ENCODE measurements at places on chromosomes 1 and 21.

DNA sequence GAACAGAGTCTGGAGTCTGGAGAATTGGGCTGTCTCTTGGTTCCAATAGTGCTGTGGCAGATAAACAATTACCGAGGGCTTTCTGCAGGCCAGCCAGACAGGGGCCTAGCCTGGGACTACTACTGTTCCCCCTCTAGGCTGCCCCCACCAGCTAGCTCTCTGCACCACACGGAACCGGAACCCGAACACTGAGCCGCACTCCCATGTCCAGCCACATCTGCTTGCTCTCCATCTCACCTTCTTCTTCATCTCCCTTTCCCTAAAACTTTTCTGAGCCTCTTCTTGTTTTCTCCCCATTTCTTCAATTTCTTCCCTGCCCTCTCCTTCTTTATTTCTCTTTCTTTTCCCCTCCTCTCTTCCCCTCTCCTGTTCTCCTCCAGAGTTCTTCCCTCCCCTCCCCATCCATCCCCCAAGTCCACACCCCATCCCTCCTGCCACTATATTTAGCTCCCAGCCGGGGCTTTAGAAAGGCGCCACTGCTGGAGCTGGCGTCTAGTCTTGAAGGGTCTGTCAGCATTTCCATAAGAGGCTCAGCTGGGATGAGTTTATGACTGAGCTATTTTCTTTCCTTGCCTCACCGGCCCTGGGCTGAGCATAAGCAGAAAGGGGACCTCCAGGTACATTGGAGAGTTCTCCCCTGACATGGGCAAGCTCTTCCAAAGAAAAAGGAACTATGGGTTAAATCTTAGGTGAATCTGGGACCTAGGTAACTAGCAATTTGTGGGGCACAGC, 25.7 kb upstream of the ATP2B4 start:
- DNase-seq = no peak

DNA sequence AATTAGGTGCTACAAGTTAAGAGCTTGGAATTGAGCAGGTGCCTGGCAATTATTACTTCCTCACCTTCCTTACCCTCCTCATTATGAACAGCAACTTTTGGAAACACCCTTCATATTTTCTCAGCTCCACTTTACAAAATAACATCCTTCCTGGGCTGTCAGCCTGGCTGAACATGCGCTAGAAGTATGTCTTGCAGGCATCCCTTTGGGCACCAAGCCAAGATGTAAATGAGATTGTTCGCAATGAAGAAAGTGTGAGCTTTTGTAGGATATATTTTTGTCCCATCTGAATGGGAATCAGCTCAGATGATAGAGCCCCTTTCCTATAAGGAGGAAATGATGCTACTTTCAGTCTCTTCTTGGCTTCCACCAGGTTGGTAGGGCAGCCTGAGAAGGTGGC, 245.9 kb downstream of the KAZN start:
- DNase-seq = no peak

- DNase-seq = no peak
Observed at GRCh38 chr1:90922996-90923395, 98.8 kb downstream of the ZNF644 start.

DNA sequence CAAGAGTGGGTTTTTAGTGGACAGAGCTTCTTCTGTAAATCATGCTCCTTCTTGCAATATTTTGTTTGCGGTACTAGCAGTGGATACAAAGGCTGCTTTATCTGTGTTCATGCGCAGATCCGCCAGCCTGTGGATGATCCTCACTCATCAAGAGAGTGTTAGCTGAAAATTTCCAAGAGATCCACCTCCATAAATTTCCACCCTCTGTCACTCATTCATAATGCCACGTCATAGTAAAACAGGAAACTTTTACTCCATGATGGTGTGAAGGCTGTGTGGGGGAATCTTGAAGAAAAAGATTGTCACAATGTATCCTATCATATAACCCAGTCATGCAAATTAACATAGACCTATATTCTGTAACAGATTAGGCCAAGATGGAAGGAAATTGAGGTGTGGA, 4.4 kb upstream of the MAPKAPK2 start:
- DNase-seq = no peak

DNA sequence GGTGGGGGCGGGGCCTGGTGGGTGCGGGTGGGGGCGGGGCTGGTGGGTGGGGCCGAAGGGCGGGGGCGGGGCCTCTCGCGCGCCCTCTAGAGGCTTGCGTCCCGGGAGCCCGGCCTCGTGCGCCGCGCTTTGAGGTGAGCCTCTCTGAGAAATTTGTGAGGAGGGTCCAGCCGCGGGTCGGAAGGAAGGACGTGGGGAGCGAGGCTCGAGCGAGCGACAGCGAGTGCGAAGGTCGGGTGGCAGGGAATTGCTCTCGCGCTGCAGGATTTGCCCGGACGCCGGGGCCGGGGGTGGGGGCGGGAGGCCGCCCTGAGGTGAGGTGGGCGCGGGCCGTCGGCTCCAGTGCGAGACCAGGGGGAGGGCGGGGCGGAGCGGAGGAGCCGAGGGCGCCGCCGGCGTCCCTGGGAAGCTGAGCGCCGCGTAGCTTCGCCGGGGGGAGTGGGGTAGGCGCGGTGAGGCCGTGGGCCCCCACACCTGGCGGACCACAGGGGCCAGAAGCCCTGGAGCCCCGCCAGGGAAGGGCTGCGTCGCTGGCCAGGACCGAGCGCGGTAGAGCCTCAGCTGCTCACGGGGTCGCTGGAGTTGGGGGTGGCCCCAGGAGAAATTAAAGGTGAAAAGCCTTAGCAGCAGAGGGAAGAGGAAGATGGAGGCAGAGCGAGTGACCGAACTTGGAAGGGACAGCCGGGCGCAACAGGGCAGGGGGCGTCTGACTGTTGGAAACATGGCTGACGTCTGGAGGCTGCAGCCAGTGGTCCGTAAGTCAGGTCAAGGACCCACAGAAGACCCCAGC, 754 bp upstream of the LSS start:
- no peak for DNase-seq

GRCh38 chr1:112363636-112364035, 32.4 kb upstream of the CTTNBP2NL start:
- DNase-seq = no peak

DNA sequence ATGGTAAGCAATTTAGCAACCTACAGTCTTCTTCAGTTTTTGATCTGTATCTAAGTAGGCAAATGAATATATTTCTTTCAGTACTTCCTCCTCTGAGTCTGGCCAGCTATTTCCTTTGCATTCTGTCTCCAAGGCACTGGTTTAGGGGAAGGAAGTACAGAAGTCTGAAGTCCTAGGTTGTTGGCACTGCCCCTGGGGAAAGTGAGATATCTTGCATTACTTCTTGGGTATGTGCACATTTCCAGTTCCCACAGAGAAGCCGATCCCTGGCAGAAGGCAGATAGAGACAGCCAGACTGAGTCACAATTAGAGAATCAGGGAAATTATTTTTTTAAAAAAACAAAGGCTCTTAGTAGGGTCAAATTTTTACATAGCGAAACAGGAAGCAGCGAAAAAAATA, 98.8 kb downstream of the RASAL2 start:
- DNase-seq = no peak

DNA sequence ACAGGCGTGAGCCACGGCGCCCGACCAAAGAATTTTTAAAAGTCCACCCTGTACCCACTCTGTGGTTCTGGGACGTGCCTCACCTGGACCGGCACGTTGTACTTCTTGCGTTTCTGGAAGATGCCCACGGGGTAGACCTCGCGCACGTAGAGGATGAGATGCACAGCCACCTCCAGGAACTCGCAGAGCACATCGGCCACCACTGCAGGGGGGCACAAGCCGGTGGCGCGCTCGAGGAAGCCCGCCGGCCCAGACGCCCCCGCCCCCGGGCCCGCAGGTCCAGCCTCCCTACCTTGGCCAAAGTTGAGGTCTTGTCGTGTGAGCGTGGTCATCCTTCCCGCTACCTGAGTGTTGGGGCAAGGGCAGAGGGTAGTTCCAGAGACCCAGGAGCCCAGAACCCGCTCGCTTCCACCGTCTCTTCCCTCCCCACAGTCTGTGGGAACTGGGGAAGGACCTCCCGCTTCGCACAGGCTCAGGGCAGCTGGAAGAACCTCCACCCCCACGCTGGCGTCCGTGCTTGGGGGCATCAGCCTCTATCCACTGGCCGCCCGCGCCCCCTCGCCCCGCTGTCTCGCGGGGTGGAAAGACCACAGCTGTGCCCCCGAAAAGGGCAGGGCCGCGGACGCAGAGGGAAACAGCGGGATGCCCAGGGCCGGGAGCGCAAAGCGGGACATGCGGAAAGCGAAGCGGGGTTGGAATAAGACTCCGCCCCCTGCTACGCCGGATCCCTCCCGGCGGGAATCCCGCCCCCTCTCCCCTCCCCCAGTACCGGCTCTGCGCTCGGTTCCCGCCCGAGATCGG, 478 bp downstream of the MAD2L2 start:
- no peak for DNase-seq

DNA sequence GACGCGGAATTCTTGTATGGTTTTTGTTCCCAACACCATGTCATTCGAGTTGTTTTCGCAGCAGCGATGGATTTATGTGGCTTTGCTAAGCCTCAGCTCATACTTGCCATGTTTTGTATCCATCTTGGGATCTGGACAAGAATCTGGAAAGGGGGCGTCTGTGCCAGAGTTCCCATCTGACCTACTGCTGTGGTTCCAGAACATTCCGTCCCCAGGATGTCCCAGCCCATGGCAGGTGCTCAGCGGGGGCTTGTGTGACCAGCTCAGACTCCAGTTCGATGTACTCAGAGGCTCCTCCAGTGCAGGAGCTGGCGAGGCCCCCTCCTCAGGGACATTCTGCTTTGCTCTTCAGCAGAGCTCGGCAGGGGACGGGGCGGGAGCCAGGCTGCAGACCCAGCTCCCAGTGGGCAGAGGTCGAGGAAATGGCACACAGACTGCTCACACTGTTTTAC, 24.0 kb upstream of the ADARB1 start:
- DNase-seq = no peak

DNA sequence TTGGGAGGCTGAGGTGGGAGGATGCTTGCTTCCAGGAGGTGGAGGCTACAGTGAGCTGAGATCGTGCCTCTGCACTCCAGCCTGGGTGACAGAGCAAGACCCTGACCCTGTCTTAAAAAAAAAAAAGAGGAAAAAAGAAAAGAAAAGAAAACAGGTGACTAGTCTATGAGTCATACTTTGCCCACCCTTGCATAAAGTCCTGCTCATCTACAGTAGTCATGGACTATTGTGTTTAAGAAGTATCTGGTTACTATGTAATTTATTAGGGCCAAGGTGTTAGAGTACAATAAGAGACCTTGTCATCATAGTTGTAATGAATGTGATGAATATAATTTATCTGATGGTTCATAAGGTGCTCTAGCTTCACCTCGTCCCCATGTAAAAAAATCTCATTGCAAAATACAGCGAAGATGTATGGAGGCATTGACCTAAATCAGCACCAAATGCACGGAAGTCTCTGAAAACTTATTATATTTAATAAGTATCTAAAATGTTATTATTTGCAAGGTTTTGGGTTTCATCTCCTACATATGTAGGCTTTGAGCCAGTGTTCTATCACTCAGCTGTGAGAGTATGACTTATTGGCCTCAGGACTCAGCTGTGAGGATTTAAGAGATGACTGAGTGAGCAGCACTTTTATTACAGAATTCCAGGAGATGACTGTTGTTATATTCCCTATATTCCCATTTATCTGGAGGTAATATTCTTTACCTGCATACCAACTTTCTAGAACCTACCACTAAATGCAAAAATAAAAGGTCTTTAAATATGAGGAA, 19.9 kb upstream of the KCNJ6 start:
- DNase-seq = no peak

DNA sequence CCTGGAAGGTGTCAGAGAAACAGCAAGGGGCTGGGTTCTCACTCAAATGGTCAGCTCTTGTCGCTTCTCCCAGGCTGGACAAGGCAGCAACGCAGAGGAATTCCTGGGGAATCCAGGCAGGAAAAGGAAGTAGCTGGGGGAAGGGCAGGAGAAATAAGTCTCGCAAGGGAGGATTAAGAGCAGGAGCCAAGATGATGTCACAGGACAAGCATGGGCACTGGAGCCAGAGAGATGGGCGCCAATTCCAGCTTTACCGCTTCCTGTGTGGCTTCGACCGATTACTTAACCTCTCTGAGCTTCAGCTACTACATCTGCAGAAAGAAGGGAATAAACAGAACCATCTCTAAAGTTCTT, 70.5 kb downstream of the SSBP3 start:
- DNase-seq = no peak

GRCh38 chr1:27001570-27002360, 8.3 kb downstream of the TRNP1 start:
- DNase-seq = no peak

DNA sequence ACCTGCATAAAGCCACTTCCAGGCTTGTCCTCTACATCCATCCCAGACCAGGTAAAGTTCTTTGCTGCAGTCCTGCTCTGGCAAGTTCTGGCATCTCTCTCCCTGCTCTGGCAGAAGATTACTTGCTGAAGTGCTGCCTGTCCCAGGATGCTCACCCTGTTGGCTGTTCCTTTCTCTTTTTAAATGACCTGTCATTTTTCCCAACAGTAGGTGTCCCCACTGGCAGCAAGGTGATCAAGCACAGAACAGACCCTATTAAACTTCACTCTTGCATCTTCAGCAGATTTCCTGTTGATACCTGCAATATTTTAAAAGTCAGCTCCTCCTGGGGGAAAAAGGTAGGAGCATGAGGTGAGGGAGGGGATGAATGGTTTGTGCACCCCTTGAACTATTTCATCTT, 332.6 kb downstream of the PBX1 start:
- no peak for DNase-seq

- no peak for DNase-seq
Observed at GRCh38 chr21:46127239-46128105, 27.9 kb downstream of the FTCD start.

All from stimulated activated CD8-positive, alpha-beta memory T cell treated with anti-CD3 and anti-CD28 coated beads, Interleukin-15, amount 100 ng/mL, for 24 hours (primary cell).